ENCODE measurements at places on chromosomes 5 and 9.

- DNase-seq, result no peak
Measured at GRCh38 chr5:97181856-97182545, 1.0 kb downstream of the RIOK2 start.

- DNase-seq, result no peak
Measured at GRCh38 chr5:157598350-157598936, 22.9 kb upstream of the ADAM19 start.

DNA sequence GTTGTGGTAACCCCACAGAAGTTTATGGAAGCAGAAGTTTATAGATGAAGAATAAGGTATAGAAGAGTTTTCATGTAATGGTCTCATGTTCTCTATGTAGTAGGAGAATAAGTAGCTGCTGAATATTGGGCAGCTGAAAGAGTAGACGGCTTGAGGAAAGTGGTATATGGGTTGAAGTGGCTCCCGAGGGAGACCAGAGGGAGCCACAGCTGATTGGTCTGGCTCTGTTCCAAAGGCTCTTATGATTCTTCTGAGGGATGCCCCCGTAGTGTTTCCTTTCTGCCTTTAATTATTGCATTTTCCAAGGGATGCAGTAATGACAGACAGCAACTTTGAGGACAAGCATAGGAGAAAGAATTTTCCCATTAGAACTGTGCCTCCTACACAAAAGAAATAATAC, 30.1 kb upstream of the TENT2 start:
- DNase-seq, result no peak

GRCh38 chr5:119136666-119137318, 65.9 kb downstream of the DMXL1 start:
- no peak for DNase-seq

DNA sequence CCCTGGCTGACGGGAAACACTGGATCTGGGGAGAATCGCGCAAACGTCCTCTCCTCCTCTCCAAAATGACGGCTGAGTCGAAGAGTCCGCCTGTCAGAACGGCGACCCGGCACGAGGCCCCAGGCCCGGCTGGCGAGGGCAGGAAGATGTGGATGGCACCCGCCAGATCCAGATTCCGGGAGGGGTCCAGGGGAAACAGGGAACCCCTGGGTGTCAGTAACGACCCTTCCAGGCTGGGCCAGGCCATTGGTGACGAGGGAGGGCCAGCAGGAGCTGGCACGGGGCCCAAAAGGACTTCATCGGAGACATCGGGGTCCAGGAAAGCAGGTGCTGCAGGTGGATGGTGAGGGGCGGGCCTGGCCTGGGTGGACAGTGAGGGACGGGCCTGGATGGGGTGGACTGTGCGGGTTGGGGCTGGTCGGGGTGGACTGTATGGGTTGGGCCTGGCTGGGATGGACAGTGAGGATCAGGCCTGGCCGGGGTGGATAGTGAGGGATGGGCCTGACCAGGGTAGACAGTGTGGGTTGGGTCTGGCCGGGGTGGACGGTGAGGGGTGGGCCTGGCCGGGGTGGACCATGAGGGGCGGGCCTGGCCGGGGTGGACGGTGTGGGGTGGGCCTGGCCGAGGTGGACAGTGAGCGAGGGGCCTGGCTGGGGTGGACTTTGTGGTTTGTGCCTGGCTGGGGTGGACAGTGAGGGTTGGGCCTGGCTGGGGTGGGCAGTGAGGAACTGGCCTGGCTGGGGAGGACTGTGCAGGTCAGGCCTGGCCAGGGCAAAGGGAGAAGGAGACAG, 14.0 kb downstream of the SLC6A3 start:
- DNase-seq, result no peak

DNA sequence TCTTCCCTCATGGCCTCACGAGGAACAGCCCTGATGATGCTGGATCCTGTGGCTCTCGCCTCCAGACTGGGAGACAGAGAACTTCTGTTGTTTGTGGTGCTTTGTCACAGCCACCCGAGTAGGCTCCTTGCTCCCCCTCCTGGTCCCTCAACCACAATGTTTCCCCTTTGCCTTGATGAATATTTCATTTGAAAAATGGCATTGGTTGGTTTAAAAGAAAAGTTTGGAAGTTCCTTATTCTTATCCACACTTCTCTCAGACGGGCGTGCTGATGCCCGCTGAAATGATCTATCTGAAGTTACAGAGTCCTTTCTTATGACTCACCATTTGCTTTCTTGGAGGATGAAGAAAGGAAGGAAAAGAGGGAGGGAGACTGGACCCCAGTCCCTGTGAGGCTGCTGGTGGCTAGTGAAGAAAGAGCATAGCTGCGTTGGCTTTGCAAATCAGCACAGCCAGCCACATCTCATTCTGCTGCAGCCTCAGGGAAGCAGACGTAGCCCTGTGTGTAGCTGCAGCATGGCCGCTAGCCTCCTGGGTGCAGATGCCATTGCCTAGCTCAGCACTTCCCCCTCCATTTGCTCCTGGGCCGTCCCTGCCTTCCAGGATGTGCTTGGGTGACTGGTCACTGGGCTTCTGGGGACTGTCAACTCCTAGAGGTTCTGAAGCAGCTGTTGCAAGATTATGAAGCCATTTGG, 185.9 kb downstream of the ERCC6L2 start:
- peak; percentile 25 for DNase-seq

DNA sequence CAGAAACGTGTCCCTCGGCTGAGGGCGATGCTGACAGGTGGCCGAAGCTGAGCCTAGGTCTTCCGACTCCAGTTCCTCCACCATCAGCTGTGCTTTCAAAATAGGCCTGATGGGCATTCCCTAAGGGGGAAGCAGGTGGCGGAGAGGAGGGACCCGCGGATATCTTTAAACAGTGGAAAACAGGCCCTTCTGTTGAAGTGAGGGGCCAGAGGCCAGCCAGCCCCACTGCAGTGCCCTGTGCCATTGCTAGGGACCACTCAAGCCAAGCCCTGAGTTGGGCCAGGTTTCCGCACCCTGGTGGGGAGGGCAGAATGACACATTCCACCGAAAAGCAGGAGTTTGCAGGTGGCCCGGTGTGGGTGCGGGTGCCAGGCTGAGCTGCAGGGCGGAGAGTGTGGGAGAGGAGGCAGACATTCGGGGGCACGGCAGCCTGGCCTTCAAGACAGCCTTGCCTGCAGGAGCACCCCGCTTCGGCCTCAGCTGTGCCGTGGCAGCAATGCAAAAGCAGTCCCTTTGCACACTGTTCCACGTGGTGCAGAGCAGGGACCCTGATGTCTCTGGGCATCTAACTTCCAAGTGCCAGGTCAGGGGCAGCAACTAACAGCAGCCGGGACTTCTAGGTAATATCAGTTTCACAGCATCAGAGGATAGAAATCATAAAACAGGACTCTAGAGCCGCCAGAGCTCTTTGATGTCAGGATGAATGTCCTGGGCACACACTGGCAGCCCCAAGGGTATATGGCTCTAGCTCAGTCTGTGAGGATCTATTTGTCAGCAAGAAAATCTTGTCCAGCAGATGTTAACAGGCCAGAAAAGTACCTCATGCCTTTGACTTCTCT, 17.2 kb downstream of the HNRNPH1 start:
- DNase-seq, result no peak

- DNase-seq, result no peak
Measured at GRCh38 chr5:115961381-115962238, 665 bp upstream of the LVRN start.

DNA sequence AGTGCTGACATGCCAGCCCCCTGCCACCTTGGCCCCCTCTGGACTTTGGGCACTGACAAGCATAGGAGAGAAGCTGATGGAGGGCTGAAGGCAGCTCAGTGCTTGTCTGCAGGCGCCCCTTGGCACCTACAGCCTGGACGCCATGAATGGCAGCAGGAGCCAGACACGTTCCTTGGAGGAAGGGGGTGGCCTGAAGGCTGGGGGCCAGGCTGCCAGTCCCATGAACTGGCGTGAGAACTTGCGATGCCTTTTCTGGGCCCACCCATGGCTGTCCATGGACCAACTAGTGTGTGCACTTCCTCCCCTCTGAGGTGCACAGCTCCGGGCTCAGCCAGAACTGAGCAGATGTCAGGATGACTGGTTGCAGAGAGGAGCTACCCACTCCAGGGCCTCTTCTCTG, 99.0 kb upstream of the RANBP6 start:
- no peak for DNase-seq

DNA sequence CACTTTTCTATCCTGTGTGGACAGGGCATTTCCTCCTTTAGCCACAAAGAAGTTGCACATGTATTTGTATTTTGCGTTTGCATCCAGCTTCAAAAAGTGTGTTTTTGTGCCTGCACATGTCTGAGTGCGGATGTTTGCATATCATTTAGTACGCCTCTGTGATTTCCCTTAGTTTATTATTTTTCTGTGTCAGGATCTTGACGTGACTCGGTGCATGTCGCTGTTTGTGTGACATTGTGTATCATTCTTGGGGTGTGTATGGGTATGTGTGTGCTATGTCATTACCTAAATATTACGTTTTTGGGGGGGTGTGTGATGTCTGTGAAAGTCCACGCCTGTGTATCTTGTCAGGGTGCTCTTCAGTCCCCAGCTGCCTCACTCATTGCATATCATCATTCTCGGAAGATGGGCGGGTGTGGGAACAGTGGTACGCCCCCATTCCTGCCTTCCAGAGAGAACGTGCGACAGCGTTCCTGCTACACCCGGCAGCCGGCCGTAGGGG, 416 bp upstream of the PAIP2 start:
- no peak for DNase-seq

- no peak for DNase-seq
Measured at GRCh38 chr5:108818613-108819272, 71.0 kb downstream of the FER start.

GRCh38 chr9:69045821-69046220, 10.3 kb downstream of the FXN start:
- DNase-seq, result no peak

DNA sequence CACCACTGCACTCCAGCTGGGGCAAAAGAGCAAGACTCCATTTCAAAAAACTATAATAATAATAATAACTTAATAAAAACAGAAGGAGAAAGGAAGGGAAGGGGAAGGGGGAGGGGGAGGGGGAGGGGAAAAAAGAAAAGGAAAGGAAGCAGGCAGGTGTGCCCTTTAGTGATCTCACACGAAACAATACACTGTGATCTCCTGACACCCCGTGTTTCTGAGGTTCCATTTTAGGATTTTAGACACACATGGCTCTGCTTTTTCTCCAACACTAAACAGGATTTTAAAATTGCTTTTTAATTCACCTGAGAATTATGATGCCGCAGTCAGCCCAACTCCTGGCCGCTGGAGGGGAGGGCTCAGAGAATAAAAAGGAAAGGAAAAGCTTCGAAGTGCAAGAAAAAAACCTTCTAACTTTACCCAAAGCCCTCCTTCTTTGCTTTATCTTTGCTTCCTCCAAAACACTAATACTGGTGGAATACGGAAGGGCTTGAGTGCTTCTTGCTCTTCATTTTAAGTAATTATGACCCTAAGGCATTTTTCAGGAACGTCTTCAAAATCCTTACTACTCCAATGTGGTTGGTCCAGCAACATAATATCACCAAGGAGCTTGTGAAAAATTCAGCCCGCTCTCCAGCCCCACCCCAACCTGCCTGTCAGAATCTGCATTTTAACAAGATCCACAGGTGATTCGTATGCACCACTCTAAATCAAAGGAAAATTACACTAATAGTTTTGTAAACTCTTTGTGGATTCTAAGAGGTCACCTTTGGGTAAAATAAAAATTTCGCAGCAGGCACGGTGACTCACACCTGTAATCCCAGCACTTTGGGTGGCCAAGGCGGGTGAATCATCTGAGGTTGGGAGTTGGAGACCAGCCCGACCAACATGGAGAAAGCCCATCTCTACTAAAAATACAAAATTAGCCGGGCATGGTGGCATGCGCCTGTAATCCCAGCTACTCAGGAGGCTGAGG, 66.0 kb downstream of the MYO10 start:
- DNase-seq, result no peak

GRCh38 chr5:145157841-145158240, 677.3 kb downstream of the PRELID2 start:
- no peak for DNase-seq

Data from activated T-cell treated with anti-CD3 and anti-CD28 coated beads for 48 hours (primary cell).